ENCODE measurements at places on chromosomes 12 and 14.
A peak's percentile ranks its signal among the peaks of the same experiment; 100 is the strongest.

GRCh38 chr14:56138928-56139327 is 20.7 kb downstream of the PELI2 start:
- no peak for DNase-seq

DNA sequence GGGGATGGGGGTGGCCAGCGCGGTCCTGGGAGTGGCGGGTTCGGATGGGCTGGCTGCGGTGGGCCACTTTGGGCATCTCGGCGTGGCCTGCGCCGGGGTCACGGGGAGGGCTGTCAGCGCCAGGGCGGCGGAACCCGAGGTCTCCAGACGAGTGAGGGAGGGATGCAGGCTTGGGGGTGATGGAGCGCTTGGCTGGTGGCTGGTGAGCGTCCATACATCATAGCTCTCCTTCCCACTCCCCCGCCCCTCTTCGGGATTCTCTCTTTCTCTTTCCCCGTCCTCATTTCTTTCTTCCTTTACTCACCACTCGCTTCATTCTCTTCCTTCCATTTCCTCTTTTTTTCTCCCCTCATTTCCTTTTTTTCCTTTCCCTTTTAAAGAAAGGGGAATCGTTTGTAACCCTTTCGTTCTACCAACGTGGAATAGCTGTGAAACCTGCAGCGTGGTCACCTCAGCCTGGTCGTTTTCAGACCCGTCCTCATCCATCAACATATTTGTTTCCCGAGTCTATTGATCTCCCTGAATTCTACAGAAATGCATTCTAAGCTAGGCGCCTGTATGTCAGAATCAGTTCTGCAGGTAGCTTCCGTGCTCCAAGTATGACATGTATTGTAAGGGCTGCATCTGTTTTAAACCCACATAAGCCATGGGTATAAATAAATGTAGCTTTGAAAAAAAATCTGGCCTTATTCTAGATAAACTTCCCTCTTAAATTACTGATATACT is 260.3 kb upstream of the E2F7 start:
- DNase-seq: no peak

GRCh38 chr14:101478096-101478495 is 83.2 kb upstream of the DIO3 start:
- DNase-seq: no peak

DNA sequence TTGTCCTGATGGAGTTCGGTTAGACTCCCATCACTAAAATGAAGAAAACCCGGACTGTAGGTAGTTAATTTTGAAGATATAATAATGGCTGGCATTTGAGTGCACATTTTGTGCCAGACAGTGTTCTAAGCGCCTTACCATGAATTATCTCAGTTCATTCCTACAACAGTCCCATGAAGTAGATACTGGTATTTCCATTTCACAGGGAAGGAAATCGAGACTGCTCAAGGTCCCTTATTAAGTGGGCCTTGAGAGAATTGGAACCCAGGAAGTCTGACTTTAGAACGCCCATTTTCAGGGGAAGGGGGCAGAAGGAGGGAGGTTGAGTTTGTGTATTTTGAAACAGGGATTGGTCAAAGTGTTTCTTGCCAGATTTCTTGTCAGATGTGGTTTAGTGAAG is 855 bp downstream of the MNAT1 start:
- no peak for DNase-seq

GRCh38 chr14:103686831-103687485 is 28.3 kb downstream of the XRCC3 start:
- peak; percentile 87 for DNase-seq

DNA sequence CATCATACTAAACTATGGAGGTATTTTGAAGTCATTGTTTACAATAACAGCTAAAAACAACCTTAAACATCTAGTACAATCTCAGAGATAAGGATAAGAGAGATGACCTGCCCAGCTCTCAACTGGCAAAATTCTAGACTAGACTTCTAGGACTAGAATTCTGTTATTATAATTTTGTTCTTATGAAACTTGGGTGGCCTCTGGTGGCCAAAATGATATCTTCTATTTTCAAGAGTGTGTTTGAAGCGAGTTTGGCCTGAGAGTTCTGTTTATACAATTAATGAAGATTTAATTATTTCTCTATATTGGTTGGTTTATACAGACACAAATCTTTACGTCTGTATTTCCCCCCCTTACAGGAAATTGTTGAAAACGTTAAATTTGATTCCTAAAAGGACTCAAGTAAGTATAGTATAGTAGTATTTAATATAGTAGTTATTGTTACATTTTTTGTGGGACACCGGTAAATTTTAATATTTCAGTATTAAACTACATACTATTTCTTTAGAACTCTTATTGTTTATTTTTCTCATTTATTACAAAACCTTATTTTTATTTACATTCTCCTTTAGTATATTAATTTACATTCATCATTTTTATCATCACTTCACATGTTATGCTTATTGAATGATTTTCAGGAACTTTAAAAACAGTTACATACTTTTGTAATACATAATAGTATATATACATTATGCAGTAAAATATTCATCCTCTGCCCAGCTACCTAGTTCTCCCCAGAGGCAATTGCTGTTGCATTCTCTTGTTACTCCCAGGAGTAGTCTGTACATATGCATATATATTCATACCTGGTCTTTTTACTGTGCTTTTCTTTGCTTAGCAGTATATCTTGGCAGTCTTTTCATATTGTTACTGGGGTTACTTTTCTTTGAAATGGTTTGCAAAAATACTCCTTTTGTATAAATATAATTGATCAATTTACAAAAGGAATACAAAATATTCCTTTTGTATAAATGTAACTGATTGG is 6.6 kb downstream of the PPHLN1 start:
- peak; percentile 71 for DNase-seq

- no peak for DNase-seq
These were observed 73.1 kb downstream of the ACADS start for GRCh38 chr12:120798696-120799095.

GRCh38 chr14:94056579-94057308 is 24.3 kb downstream of the DDX24 start:
- DNase-seq: peak; percentile 53

- peak; percentile 40 for DNase-seq
These were observed 50.4 kb downstream of the DYRK2 start for GRCh38 chr12:67698672-67699581.

DNA sequence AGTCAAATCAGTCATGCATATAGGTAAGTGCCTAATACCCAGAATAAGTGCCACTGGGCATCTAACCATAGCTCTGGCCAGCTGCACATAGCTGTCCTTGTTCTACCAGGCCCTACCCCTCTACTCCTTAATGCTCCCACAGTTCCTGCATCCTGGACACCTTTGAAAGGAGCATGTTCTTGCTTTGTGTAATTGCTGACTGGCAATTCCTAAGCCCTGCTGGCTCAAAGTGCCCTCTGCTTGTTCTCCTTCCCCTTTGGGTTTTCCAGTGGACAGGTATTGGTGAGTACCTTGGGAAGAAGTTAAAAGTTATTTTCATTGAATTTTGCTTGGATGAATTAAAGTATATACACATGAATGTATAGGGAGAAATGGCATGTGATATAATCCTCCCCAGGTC is 516.4 kb downstream of the ETNK1 start:
- no peak for DNase-seq

DNA sequence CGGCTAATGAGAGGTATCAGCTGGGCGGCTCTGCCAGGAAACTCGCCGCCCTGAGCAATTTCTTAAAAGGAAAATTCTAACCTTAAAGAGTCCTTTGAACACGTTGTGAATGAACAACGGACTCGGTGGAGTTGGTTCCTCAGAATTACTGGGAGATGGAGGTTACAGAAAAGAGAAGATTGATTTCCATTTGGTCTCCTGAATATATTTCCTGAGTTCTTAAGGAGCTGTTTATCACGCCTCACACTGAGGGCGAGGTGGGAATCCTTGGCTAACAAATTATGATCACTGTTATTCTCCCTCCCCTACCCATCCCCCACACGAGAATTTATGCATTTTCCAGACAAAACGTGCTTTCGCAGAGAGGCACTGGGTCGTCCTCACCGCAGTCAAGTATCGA is 194.5 kb upstream of the C14orf180 start:
- no peak for DNase-seq

GRCh38 chr14:68099495-68100045 is 280.0 kb downstream of the RAD51B start:
- DNase-seq: no peak

GRCh38 chr14:68621400-68622365 is 171.2 kb downstream of the ZFP36L1 start:
- DNase-seq: peak; percentile 61

DNA sequence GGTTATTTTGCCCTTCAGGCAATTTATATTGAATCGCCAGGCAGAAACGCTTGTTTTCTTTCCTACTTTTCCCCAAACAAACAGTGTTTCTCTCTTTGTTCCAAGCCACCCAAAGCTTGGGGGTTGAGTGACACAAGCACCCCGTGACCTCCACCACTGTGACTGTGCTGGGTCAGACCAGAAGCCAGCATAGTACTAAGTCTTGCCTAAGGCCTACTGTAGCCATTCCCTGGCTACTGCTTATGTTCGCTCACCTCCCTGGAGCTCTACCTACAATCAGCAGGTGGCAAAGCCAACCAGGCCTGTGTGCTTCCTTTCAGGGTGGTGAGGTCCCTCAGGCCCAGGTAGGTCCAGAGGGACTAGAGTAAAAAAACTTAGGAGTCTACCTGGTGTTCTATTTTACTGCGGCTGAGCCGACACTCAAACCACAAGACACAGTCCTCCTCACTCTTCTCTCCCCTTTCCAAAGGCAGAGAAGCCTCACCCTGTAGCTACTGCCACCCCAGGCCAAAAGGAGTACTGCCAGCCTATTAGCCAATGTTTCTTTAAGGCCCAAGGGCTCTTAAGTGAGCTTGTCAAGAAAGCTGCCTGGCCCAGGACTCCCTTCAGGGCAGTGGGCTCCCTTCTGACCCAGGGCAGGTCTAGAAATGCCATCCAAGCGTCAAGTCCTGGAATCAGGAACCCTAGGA is 411.8 kb upstream of the MIS18BP1 start:
- no peak for DNase-seq

DNA sequence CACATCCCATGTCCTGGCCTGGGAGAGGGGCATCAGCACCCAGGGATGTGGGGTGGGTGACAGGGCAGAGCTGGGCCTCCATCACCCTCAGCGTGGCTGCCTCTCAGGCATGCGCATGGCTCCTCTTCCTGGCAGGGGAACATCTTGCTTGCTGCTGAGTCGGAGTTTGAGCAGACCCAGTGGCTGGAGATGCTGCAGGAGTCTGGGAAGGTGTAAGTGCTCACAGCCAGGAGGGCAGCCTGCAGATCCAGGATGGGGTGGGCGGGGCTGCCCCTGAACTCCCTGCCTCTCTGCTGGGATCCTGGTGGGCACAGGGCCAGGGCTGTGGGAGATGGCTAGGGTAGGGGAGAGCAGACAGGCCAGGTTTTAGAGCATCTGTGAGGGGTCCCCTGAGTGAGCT is 16.2 kb downstream of the PLEKHD1 start:
- DNase-seq: no peak

DNA sequence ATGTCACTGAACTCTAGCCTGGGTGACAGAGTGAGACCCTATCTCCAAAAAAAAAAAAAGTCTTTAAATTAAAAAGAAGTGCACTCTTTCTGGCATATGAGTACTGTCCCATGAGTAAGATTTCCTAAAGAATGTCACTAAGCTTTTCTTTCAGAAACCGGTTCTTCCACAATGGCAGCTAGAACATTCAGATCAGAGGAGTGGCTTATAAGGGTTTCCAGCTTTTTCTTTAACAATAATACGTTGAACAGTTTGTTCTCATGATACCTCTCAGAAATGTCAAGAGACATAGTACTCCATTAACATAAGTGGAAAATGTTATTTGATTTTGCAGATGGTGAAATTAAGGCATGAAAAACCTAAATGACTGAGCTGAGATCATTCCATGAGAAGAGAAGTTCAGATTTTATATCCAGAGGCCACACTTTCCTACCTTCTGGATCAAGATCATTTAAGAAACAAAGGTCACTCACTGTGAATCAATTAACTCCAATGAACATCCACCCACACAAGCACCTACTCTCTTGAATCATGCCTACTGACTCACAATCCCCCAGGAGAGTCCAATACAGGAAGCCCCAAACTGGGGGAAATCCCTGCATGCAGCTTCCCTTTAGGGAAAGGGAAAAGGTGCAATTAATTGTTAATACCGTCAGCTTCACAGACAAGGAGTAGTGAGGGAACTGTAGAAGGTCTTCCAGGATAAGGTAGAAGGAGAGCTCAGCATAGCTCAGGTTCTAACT is 86.9 kb downstream of the SPTSSA start:
- no peak for DNase-seq

- DNase-seq: no peak
These were observed 65.3 kb downstream of the KLHL28 start for GRCh38 chr14:44896275-44897040.

DNA sequence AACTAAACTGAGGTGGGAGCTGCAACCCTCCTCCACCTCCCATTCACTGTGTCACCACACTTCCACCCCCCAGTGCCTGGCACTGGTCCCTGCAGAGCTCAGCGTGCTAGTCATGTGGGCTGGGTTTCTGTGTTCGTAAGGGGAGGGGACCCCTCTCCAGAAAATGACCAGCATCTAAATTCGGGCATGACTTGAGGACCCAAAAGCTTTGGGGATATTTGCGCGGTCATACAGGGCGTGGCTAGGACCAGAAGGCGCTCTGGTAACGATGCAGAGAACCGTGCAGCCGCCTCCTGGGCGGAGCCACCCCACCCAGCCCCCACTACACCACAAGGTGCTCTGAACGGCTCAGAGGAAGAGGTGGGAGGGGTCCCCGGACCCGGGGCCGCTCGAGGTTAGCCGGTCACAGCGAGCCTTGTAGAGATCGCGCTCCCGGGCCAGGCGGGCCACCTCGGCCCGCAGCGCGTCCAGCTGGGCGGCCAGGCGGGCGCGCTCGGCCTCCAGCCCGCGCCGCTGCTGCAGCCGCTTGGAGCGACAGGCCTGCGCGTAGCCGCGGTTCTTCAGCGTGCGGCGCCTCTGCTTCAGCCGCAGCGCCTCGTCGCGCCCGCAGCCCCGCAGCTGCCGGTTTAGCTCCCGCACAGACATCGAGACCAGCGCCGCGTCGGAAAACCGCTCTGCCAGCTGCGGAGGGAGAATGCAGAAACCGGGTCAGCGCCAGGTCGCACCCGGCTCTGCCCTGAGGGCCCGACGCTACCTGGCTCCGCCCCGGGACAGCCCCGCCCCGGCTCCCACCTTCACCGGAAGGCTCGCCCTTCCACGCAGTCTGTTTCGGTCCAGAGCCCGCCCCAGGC is 9.8 kb downstream of the CPNE6 start:
- peak; percentile 24 for DNase-seq

DNA sequence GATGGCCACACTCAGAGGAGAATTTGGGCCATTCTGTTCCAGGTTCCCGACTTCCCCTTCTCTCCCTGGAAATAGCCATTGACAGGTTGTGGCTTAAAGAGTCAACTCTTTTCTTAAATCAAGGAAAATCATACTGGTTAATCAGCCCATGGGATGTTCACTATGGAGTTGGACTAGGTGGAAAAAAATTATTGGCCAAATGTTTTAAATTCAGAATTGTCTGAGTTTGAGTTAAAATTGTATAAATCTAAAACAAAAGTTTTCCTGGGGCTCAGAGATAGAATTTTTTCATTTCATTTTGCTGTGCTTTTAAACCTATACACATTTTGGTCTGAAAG is 6.5 kb downstream of the ESRRB start:
- DNase-seq: no peak

Data from choroid plexus epithelial cell (primary cell).